Neural progenitor cell (in vitro differentiated cells): ENCODE measurements at places on chromosomes 16 and 17. TPM values are rescaled to one million over a fixed set of nuclear protein-coding genes. Genes with fewer than 3 reads are reported as not detected.
A peak's percentile ranks its signal among the peaks of the same experiment; 100 is the strongest.

The MT1E gene
- 1.9 and 2.4 TPM in 2 replicates for total RNA-seq

The TP53TG3F gene
- total RNA-seq, result not detected in 2 replicates

GRCh38 chr17:78790552-78790951 lies 8.5 kb upstream of the CYTH1 start:
- DNase-seq, result no peak

DNA sequence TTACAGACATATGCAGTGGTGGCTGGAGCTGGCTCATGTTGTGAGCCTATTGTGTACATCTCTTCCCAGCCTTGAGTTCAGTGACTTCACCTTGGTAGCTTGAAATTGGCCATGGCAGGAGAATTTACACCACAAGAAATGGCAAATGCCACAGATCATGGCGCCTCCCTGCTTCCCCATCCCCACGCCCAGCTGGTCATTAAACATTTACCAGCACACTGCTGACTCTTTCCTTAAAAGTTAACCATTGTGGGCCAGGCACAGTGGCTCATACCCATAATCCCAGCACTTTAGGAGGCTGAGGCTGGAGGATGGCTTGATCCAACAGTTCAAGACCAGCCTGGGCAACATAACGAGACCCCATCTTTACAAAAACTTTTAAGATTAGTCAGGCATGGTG lies 22.6 kb upstream of the ITGB4 start:
- no peak for DNase-seq

DNA sequence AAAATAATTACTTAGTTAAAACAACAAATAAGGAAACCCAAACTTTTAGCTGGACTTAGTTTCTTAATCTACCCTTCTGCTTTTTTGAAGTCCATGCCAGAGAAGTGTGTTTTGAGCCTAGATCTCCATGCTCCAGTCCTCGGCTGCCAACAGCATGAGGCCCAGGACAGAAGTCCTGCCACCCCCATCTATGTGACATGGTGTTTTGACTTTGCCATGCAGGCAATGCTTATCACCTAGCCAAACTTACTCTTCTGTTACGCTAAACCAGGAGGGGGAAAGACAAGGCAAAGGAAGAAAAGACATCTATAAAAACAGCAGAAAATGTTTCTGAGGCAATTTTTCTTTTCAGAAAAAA lies 119.5 kb downstream of the PARN start:
- DNase-seq, result no peak

The SLC5A11 gene
- total RNA-seq, result 0.09 TPM in 1 of 2 replicates, not detected in the other

- peak; percentile 53 for DNase-seq
Measured at GRCh38 chr16:50067290-50067853, 1.6 kb downstream of the HEATR3 start.

DNA sequence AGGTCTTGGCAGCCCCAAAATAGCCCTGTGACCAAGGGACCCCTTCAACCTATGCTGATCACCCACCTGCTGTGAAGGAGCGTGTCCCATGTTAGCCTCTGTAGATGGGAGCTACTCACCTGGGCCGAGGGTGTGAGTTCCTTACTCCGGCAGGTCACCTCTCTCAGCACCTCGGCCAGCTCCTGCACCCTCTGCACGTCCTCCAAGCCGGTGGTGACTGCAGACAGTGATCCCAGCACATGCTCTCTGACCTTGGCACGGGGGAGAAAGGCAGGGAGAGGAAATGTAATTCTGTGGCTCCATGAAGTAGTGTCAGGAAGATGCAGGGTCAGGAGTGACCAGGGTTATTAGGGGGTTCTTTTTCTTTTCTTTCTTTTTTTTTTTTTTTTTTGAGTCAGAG lies 67.7 kb upstream of the BCO1 start:
- DNase-seq, result peak; percentile 41
